GM19239 (cell line): ENCODE measurements at places on chromosomes 4 and X.

- no peak for DNase-seq
Measured at GRCh38 chr4:26171941-26172340, 148.9 kb upstream of the RBPJ start.

DNA sequence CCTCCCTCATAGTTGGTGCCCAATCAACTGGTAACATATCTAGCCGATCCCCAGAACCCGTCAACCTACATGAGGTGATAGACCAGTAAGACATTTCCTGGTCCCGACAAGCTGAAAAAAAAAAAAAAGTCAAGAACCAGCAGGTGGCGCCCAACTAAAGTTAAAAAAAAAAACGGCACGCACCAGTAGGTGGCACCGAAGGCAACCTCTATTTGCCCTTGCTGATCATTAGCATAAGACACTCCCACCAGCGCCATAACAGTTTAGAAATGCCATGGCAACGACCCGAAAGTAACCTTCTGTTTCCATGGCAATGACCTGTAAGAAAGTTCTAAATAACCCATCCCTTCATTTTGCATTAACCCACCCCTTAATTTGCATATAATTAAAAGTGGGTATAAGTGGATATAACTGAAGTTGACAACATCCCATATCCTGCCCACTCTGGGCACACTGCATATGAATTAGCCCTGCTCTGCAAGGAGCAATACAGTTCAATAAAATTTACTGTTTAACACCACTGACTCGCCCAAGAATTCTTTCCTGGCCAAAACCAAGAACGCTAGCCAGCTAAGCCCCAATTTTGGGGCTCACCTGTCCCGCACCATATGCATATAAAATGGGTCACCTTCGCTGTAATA lies 83.9 kb upstream of the SPANXB1 start:
- no peak for DNase-seq

DNA sequence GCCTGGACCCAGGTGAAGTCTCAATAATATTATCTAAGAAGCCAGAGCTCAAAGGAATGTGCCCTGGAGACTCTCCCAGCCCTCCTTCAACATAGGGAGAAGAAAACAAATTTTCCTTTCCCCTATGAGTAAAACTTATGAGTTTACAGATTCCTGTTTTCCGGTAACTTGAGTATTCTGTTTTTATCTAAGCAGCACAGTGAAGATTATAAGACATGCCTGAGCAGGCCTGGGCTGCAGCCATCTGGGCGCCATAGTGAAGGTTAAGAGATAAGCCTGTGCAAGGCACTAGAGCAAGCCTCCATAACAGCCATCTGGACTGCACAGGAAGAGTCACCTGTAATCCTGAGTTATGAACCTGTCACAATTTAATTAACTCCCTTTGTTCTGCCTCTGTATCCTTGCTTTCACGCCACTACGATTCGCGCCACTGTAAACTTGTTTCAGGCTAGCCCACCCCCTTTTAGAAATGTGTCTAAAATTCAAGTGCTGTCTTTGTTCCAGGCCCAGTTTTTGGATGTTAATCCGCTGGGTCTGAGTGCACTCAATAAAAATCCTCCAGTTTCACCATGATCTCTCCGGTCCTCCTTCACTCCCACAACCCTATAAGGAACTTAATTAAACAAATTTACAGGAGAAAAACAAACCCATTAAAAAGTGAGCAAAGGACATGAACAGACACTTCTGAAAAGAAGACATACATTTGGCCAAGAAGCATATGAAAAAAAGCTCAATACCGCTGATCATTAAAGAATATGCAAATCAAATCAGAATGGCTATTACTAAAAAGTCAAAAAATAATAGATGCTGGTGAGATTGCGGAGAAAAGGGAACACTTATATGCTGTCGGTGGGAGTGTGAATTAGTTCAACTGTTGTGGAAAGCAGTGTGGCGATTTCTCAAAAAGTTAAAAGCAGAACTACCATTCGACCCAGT lies 189.5 kb downstream of the APBB2 start:
- no peak for DNase-seq

- DNase-seq: no peak
Measured at GRCh38 chr4:151687021-151687640, 73.7 kb downstream of the GATB start.

DNA sequence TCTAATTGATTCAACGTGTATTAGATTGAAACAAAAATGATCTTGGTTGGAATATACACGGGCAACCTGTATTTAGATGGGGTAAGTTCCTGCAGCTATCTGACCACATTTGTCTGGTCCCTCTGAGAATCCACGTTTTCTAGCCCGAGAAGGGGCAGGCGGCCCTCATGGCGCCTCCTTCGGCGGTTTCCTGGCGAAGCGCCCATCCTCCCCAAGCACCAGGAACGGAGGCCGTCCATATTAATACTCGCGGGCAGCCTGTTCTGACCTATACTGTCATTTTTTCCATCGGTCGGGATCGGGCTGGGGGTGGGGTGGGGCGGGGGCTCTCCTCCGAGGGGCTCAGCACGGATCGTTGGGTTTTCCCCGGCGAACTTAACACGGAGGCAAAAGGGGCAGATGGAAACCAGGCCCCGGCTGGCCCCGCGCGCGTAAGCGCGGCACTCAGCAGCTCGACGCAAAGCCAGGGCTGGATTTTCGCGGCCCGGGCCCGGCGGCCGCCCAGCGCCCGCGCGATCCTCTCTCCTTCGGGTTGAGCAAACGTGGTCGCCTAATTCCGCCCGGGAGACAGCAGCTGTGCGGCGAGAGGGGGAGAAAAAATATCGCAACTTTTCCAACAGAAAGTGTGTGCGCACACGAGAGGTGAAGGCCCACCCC lies 77.2 kb upstream of the BCOR start:
- no peak for DNase-seq

DNA sequence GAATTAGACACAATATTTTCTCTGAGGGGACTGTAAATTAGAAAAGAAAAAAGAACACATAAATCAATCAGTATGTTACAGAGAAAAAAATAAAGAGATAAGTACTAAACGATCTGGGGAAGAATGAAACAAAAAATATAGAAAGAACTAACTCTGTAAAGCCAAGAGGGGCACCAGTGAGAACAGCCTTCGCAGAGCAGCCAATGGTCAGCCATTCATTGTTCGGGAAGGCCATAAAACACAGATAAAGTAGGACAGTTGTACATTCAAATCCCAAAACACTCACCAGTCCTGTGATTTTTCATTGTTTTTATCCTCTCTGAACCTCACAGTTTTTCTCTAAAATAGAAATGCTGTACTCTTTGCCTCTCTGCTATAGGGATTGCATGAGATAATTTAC lies 127.9 kb downstream of the NEK1 start:
- DNase-seq: no peak

GRCh38 chr4:118718511-118719170 lies 33.4 kb downstream of the METTL14 start:
- no peak for DNase-seq

DNA sequence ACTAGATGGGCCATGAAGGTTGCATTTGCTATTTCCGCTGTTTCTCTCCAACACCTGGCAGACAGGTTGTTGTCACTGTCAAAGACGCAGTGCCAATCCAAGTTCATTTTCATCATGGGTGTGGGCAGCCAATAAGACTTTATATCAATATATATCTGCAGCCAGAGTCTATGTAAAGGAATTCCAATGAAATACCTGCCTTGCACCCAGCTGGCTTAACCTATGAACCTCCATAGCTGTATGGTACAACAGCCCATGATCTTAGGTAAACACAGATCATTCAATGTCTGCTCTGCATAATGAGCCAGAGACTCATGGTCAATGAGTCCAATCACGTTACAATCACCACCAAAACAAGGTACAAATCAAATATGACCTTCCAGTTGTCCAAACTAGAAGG lies 37.7 kb upstream of the ADGRA3 start:
- no peak for DNase-seq

GRCh38 chr4:72613959-72614358 lies 44.9 kb upstream of the ADAMTS3 start:
- DNase-seq: no peak

DNA sequence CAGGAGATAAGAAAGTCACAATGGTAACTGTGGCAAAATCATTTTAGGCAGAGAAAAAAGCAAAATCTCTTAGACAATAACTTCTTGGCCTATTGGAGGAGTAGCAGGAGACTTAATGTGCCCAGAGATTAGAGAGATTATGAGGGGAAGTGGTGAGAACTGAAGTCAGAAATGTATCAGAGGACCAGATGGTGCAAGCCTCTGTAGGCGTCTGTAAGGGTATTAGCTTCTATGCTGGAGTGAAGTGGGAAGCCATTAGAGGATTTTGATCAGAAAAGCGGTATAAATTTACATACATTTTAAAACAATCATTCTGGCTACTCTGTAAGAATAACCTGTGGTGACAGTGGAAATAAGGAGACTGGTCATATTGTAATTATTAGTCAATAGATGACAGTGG lies 236.7 kb downstream of the FAT4 start:
- DNase-seq: no peak

DNA sequence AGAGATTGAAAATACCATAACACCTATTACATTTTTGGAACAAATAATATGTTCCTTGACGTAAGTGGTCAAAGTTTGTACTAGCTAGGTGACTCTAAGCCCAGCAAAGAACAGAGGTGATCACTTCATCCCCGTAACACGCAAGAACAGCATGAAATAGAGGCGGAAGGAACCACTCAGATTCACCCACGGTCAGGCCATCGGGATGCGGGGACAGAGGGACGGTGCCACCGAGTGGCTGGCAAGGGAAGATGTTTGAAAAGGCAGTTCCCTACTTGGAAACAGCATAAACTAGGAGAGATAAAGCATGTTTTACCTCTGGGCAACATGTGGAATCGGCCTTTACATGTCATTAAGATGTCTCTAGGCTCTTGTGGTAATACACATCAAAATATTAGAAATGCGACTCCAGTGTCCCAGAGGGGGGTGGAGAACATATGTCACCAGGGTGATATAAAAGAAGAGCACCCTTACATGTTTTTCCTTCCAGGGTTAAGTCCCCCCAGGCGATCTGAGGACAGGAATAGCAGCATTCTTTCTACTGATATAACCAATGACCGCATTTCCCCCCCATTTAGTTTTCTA lies 84.0 kb downstream of the PHKA2 start:
- no peak for DNase-seq

- DNase-seq: no peak
Measured at GRCh38 chr4:150547154-150547838, 34.7 kb upstream of the MAB21L2 start.

GRCh38 chrX:148135738-148136137 lies 154.6 kb downstream of the FMR1NB start:
- no peak for DNase-seq

DNA sequence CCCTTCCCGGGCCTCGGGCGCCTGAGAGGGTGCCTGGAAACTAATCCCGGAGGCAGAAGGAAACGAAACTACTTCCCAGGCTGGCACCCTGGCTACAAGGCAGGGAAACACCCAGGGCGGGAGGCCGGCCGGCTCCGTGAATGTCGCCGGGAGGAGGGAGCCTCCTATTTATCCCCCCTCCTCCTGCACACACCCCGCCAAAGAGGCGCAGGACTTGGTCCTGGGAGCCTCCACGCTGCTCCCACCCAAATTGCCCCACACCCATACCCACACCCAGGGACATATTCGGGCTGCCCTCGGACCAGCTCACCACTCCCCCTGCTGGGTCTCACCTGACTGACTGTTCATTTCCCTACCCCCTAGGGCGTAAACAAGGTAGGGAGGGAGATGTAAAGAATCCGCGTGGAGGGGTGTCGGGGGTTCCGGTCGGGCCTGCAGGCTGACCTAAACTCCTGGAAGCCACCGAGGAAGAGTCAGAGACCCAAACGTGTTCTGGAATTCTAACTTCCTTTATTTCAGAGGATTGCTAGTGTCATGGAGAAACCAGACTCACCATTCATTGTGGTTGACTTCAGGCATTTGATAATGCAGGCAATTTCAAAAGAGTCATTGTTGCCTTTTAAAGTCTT lies at the start of gene BTC:
BTC (minus strand) TSS at position 142 of the 629 bp plus-strand sequence. CDS start 198 bp downstream, outside the sequence.
- no peak for DNase-seq

- no peak for DNase-seq
Measured at GRCh38 chr4:94334962-94335361, 7.7 kb downstream of the HPGDS start.

GRCh38 chr4:181224852-181225251 lies 1018.4 kb upstream of the TENM3 start:
- no peak for DNase-seq

GRCh38 chr4:183244506-183244905 lies 75.6 kb downstream of the CLDN22 start:
- DNase-seq: no peak

- DNase-seq: no peak
Measured at GRCh38 chr4:88240297-88240714, 44.1 kb downstream of the PPM1K start.

DNA sequence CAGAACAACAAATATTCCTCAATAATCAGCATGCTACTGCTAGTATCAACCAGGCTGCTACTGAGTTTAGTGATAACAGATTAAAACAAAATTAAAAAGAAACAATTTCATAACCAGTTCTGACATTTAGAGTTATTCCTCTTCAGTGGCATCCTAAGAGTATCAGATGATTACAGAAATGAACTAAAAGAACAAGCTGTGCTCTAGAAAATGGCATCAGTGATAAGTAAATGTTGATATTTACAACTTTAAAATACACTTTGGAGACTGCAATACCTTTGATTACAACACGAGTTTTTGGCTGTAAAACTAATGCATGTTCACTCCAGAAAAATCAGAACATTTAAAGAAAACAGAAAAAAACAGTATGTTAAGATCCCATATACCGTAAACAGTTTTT lies 72.9 kb downstream of the ADGRA3 start:
- no peak for DNase-seq

DNA sequence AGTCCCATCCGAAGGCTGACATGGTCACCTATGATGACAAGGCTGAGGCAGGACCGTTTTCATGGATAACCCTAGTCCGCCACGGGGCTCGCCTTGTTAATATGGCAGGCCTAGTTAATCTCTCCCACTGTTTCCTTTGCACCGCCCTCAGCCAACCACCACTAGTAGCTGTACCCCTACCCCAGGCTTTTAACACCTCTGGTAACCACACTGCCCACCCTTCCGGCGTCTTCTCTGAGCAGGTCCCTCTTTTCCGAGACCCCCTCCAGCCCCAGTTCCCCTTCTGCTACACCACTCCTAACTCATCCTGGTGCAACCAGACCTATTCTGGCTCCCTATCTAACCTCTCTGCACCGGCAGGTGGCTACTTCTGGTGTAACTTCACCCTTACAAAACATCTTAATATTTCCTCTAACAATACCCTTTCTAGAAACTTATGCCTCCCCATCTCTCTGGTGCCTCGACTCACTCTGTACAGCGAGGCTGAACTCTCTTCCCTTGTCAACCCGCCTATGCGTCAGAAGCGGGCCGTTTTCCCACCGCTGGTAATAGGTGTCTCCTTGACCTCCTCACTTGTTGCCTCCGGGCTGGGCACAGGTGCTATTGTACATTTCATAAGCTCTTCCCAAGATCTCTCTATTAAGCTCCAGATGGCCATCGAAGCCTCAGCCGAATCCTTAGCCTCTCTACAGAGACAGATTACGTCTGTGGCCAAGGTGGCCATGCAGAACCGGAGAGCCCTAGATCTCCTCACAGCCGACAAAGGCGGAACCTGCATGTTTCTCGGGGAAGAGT lies 964.4 kb downstream of the RPA4 start:
- no peak for DNase-seq

GRCh38 chr4:687048-687970 lies 1.6 kb downstream of the SLC49A3 start:
- no peak for DNase-seq
